HL-60 (cell line): ENCODE measurements at places on chromosomes 11 and 22.

DNA sequence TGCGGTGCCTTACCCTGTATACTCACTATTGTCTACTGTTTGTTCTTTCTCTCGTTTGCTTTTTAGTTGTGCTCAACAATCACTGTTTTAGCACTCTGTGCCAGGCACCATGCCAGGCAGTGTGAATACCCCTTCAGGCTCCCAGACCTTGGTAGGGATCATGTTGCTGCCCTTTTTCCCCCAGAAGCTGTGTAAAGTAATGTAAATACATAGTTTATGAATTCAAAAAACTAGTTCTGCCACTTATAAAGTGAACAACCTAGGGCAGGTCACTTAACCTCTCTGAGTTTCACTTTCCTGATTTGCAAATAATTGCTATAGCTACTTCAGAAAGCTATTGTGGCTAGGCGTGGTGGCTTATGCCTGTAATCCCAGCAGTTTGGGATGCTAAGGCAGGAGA is 81.0 kb upstream of the CTSC start:
- DNase-seq: no peak

- DNase-seq: no peak
Measured at GRCh38 chr22:43253839-43254238, 66.9 kb upstream of the TTLL12 start.

- no peak for DNase-seq
Measured at GRCh38 chr11:108559340-108559739, 34.2 kb downstream of the EXPH5 start.

DNA sequence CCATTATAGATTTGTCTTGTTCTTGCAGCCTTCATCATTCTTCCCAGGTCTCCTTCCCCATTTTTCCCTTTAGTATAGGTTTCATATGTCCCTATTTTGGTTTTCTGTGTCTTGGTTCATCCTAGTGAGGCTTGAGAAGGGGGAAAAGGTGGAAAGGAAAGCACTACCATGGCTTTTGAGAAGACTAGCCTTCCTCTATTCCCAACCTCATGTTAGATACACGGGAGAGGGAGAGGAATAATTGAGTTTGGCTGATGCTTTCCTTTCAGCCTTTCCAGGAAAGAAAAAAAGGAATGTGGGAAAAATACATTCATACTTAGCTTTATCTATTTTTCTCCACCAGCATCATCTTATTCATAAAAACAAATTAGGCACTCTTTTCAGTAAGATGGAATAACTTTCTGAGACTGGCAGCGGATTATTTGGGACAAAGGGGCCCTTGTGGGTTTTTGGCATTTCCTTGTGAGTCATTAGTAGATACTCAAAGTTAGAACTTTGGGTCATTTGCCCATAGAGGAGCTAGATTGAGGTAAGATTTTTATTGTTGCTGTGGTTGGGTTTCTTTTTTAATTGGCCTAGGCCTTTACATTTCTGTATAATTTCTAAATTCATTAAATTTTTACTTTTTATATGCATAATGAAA is 23.8 kb downstream of the CAPRIN1 start:
- DNase-seq: no peak

DNA sequence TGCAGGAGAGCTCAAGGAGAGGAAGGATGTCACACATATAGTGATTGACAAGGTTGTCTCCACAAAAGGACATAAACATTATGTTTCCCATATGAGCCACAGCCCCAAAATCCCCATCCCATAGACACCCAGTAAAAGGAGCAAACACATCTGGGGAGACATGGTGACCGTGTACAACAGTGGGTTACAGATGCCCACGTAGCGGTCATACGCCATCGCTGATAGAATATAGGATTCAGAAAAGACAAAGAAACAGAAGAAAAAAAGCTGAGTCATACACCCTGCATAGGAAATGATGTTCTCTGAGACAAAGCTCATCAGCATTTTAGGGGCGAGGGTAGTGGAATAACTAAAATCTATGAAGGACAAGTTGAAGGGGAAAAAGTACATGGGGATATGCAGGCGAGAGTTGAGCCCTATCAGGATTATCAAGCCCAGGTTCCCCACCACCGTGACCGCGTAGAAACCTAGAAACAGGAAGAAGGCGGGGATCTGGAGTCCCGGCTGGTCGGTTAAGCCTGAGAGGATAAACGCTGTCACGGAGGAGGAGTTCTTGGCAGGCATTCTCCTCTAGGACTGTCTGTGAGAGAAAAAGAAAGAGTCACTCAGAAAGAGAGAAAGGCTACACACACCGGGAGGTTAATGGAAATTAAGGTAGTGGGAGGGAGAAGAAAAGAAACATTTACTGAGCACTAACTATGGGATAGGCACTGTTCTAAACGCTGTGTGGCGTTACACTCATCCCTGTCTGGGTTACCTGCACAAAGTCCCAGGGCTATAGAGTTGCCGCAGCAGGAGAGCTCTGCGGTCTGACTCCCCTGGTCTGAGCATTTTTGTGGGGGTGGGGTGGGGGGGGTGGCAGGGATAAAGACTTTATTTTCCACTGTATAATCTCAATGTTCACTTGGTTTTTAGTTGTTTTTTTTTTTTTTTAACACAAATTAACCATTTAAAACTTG is 36.1 kb upstream of the OR8B8 start:
- no peak for DNase-seq

DNA sequence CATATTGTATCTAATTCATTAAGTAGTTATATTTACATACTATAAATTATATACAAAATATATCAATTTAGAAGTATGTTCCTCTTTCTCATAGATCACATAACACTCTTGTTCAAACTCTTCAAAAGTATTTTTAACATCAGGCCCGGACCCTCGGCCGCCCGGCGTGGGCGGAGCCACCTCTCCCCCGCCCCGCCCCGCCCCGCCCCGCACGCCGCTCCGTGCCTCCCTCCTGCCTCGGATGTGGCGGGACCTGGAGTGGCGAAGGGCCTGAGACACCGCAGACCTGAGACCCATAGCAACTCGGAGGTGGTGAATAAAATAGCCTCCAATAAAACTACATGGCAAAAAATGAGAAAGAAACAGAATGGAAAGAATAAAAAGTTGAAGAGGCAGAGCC is 105.9 kb upstream of the BDNF start:
- no peak for DNase-seq

DNA sequence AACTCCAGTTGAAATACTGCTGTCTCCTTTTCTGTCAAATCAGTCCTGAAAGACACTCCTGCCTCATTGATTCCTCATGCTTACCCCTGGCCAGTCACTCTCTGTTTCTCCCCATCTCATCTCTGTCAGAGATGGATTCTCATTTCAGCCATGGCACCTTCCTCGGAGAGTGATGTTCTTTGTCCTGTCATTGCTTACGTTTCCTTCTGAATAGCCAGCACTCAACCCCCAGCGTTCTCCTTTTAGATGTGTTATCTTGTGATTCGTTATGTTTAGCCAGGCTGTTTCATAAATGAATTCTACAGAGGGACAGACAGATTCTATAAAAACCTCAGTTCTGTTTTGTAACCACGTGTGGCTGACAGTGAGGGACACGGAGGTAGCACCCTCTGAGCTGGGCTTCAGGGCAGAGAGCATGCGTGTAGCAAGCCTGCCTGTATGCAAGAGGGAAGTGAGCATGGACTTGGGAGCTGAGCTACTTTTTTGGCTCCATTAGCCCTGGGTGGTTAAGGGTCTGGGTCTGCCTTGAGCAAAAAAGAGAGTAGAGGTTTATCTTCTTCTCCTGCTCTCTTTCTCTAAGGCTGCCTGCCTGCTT is 354.6 kb downstream of the DDX10 start:
- DNase-seq: no peak

GRCh38 chr22:28333088-28333487 is 346.6 kb downstream of the TTC28 start:
- no peak for DNase-seq

- DNase-seq: no peak
Measured at GRCh38 chr11:72038491-72038890, 39.8 kb downstream of the IL18BP start.

- no peak for DNase-seq
Measured at GRCh38 chr11:2564008-2564530, 119.3 kb downstream of the KCNQ1 start.

GRCh38 chr11:8370812-8371515 is 107.3 kb upstream of the LMO1 start:
- DNase-seq: no peak

DNA sequence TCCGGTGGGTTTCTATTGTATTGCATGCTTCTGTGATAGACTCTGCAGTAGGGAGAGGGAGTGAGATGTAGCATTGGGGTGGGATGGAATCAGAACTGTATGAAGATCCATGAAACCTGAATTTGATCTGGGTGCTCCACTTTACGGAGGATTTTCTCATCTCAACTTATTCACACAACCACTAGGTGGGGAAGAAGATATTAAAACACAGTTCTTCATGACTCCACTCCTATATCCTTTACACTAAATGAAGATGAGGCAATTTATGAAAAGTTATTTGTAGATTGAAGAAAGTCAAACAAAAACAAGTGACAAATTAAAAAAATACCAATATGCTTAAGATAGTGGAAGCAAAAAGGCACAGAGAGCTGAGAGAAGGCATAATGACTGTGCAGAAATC is 92.6 kb upstream of the PDGFD start:
- no peak for DNase-seq

- DNase-seq: peak; percentile 2
Measured at GRCh38 chr11:55732936-55733335, 40.3 kb upstream of the OR5D13 start.

GRCh38 chr11:9512370-9513019 is 51.7 kb downstream of the ZNF143 start:
- no peak for DNase-seq

DNA sequence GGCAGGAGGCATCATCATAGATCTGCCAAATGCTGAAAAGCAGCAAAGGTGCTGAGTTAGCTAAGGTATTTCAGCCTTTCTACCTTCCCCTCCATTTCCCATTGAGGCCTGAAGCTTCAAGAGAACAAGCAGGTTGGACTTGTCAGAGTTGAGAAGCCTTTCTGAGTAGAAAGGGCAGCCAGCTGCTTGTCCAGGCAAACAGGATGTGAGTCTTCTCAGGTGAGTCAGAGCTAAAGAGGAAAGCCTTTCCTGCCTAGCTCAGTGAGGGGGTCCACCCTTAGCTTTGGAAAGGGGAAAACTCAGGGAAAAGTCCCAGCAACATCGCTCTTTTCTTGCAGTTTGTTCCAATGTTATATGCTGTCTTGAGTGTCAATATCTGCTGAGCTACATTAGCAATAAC is 13.2 kb upstream of the MPZL2 start:
- DNase-seq: no peak

GRCh38 chr11:8841899-8842298 is 69.1 kb upstream of the AKIP1 start:
- DNase-seq: no peak

GRCh38 chr11:109968299-109968698 is 124.9 kb upstream of the ZC3H12C start:
- no peak for DNase-seq

DNA sequence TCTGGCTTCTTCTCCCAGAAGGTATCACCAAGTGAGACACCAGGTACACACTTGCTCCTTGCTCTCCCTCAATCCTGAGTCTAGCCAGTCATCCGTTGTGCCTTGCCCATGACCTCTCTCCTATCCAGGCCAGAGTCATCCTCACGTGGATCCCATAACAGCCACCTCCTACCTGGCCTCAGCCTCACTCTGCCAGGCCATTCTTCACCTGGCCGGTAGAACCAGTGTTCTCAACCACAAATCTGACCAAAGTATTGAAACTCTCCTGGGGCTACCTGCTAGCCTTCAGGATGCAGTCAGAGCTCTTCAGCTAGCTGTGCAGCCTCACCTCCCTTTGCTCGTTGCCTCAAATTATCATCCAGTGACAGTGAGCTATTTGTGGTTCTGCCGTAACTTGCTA is 37.7 kb downstream of the CHRDL2 start:
- DNase-seq: no peak

DNA sequence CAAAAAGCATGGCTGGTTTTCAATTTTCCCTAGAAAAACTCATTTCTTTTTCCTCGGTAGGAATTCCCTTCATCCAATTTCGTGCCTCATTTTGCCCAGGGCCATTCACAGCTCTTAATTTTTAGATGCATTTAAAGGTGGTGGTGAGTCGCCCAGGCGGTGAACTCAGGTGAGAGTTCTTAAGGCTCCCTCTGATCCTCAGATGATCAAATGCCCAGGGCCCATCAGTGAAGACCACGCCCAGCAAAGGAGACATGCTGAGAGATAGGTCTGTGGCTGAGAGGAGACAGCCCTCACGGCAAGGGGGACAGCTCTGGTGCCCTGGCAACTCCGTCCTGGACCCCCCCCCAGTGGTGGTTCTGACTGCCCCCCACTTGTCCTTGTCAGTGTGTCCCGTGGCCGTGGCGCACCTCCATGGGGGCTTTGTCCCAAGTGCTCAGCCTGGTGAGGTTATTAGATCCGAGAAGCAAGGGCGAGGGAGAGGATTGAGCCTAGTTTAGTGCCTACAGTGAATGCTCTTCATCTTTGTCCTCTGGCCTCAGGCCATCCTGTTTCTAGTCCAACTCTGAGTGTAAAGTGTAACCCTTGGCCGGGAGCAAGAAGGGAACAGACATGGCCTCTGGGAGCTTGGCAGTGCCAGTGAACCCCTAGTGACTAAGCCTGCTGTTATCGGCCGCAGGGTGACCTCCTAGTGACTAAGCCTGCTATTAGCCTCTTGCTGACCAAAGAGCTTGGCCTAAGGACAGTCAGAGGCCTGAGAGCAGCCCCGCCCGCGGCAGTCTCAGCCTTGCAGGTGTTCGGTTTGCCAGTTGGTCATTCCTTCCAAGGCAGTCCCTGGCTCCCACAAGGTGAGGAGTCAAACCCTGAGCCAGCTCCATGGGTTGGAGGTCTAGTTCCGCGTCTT is 83.5 kb downstream of the CTTN start:
- no peak for DNase-seq

GRCh38 chr11:20599221-20600019 is at the start of gene SLC6A5:
TSS of gene SLC6A5 (plus strand) at chr11:20599608. CDS start at chr11:20599673, 65 bp downstream.
- DNase-seq: peak; percentile 29

- no peak for DNase-seq
Measured at GRCh38 chr11:74023276-74023675, 14.4 kb upstream of the UCP3 start.

- no peak for DNase-seq
Measured at GRCh38 chr11:62752994-62753735, 795 bp downstream of the ZBTB3 start.

GRCh38 chr11:72239849-72240460 is 4.0 kb downstream of the PHOX2A start:
- no peak for DNase-seq

- DNase-seq: no peak
Measured at GRCh38 chr11:61028135-61028729, 56.8 kb downstream of the CD6 start.

DNA sequence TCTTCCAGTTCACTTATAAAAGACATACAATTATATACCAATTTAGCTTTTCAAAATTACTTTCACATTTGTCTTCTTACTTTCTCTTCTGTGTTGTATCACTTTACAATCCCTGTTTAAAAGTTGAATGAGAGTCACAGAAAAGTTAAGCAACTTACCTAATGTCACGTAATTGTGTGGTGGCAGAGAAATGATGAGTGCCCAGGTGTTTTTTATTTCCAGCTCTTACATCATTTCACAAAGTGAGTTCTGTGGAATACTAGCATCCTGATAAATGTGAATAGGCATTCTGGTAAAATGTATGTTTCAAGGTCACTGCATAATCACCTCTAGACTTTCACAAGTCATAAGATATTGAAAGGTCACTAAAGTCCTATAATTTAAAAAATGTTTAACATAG is 133.0 kb upstream of the FIBIN start:
- DNase-seq: no peak
